Glutamatergic neuron (in vitro differentiated cells): ENCODE measurements at places on chromosomes 12 and 14. TPM values are rescaled to one million over a fixed set of nuclear protein-coding genes. Genes with fewer than 3 reads are reported as not detected.
A peak's percentile ranks its signal among the peaks of the same experiment; 100 is the strongest.

DNA sequence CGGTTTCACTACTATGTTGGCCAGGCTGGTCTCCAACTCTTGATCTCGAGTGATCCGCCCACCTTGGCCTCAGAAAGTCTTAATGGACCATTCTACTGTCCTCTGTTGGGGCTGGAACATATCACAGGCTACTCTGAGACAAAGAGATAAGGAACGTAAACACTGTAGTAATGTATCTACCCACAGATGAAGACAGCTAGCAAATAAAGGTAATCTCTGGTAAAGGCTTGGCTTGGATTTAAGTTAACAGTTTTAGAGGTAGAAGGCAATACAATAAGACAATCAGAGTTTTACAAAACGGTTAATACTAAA, 44.6 kb upstream of the ISM2 start:
- DNase-seq, result no peak

GRCh38 chr14:53908416-53908815, 48.2 kb downstream of the BMP4 start:
- DNase-seq, result no peak

DNA sequence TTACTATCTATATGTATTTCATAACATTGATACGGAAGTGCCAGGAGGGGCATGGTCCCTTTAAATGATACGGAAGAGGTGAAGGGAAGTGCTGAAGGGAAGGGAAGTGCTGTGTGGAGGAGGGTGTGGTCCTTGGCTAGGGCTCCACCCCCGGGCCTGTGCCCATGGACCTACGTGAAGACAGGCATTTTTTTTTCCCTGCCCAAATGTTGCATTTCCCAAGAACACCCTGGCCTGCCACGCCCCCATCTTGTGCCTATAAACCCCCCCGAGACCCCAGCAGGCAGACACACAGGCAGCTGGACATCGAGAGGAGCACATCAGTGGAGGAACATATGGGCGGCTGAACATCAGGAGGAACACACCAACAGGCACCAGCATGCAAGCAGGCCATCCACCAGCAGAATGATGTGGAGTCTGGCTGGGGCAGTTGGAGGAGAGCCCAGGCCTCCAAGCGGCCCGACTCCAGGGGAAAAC, 134.1 kb downstream of the SLC41A2 start:
- peak; percentile 52 for DNase-seq

- no peak for DNase-seq
Observed at GRCh38 chr12:47317175-47317915, 237.6 kb upstream of the AMIGO2 start.

GRCh38 chr14:53432378-53432802, 279.3 kb upstream of the DDHD1 start:
- peak; percentile 40 for DNase-seq

- no peak for DNase-seq
Observed at GRCh38 chr12:33690562-33690961, 250.9 kb upstream of the SYT10 start.

DNA sequence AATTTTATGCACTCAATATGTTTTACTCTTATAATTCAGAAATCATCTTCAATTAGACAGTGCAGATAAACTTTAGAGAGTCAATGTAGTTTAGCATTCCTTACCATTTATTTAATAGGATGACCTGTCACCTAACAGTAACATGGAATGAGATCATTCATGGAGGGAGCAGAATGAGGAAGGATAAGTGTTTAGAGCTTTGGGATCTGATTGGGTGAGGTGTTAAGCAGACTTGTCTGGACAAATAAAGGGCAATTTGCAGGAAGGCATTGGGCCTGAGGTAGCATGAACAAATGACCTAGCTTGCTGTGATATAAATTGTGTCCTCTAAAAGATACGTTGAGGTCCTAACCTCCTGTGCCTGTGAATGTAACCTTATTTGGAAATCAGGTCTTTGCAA, 187.4 kb downstream of the C12orf42 start:
- DNase-seq, result no peak

DNA sequence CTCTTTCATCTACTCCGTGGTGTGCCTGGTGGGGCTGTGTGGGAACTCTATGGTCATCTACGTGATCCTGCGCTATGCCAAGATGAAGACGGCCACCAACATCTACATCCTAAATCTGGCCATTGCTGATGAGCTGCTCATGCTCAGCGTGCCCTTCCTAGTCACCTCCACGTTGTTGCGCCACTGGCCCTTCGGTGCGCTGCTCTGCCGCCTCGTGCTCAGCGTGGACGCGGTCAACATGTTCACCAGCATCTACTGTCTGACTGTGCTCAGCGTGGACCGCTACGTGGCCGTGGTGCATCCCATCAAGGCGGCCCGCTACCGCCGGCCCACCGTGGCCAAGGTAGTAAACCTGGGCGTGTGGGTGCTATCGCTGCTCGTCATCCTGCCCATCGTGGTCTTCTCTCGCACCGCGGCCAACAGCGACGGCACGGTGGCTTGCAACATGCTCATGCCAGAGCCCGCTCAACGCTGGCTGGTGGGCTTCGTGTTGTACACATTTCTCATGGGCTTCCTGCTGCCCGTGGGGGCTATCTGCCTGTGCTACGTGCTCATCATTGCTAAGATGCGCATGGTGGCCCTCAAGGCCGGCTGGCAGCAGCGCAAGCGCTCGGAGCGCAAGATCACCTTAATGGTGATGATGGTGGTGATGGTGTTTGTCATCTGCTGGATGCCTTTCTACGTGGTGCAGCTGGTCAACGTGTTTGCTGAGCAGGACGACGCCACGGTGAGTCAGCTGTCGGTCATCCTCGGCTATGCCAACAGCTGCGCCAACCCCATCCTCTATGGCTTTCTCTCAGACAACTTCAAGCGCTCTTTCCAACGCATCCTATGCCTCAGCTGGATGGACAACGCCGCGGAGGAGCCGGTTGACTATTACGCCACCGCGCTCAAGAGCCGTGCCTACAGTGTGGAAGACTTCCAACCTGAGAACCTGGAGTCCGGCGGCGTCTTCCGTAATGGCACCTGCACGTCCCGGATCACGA, 2.2 kb downstream of the SSTR1 start:
- peak; percentile 22 for DNase-seq

DNA sequence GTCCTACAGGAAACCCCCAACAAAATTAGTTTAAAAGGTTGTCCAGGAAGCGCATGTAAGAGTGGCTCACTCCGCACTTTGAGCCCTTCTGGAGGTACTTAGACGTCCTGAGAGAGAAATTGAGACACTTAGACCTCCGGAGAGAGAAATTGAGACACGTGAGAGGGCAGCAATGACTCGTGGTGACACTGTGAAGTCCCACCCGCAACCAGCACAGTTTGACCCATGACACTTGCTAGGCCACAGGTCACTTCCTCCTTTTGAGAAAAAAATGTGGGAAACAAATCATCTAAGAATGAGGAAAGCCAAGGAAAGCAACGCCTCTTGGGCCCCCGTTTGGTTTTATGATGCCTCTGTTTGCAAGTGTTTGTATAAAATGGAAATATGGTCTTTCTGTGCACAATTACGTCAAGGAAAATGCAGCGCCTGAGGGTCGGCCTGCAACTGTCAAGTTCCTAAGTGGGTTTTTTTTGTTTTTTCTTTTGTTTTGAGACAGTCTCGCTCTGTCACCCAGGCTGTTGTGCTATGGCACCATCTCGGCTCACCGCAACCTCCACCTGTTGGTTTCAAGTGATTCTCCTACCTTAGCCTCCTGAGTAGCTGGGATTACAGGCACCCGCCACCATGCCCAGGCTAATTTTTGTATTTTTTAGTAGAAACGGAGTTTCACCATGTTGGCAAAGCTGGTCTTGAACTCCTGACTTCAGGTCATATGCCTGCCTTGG, 13.6 kb upstream of the CDCA4 start:
- no peak for DNase-seq

GRCh38 chr12:16344269-16344668, 3.2 kb upstream of the MGST1 start:
- DNase-seq, result no peak

DNA sequence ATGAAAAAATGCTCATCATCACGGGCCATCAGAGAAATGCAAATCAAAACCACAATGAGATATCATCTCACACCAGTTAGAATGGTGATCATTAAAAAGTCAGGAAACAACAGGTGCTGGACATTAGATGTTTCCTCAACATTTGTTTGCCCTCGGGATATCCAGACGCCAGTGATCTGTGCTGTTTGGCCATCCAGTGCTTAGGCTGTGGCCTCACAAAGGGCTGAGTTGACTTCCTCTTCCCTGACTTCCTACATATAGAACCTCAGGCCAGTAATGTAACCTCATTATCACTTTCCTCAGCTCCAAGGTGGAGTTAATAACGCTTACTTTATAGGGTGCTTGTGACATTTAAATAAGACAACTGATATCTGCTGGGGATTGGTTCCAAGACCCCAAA, 51.8 kb downstream of the SLC15A5 start:
- no peak for DNase-seq

DNA sequence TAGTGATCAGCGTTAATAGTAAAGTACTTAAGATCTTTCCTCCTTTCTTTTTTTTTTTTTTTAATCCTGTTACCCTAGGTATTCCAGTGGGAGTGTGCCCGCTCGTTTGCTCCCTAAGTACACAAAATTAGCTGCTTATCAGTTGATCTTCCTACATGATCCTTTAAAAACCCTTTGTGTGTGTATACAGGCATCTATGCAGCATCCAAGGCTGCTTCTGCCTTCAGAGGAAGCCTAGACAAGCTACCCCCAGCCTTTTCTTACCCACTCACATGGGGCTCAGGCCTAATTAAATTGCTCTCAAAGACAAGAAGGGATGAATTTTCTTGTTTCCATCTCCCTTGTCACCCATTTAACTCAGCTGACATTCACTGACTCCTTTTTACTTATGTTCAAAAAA, 343.4 kb upstream of the LMO3 start:
- DNase-seq, result no peak

DNA sequence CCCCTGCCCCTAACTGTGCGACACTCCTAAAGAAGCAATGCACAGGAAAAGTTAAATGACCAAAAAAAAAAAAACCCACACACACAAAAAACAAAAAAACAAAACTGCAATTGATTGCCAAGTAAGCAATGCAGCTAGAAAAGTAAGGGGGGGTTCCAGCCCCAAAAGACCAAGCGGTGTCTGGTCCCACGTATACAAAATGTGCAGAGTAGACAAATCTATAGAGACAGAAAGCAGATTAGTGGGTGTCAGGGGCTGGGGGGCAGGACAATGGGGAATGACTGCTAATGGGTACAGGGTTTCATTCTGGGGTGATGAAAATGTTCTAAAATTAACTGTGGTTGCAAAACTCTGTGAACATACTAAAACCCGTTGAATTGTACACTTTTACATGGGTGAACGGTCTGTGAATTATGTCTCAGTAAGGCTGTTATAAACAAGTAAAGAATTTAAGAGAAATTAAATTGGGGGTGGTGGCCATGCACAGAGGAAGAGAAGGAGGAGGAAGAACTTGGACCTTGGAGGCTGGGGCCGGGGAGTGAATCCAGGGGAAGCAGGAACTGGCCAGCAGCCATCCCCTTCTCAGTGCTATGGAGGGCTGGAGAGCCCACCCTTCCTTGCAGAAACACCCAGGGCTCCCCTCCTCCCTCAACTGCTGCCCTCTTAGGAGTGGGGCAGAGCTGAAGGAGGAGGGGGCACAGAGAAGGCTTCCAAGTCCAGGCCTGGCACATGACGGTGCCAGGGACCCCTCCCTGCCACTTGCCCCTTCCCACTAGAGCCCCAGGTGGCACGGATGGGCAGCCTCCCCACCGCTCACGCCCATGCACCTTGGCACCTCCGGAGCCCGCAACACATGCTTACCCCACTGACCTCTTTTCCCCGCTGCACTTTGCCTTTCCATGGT, 45.4 kb downstream of the KDM2B start:
- DNase-seq, result no peak

- DNase-seq, result no peak
Observed at GRCh38 chr12:57462912-57463253, 3.3 kb downstream of the GLI1 start.

The WSCD2 gene
- 1.4 TPM for total RNA-seq

The SSPN gene
- total RNA-seq, result 0.91 TPM

The KLHL33 gene
- total RNA-seq, result 0.15 TPM

The KRT2 gene
- not detected for total RNA-seq
